Stimulated activated naive CD4-positive, alpha-beta T cell (primary cell): ENCODE measurements at places on chromosomes 7 and 10.

- DNase-seq = no peak
Observed at GRCh38 chr10:73894245-73894971, 16.5 kb upstream of the PLAU start.

DNA sequence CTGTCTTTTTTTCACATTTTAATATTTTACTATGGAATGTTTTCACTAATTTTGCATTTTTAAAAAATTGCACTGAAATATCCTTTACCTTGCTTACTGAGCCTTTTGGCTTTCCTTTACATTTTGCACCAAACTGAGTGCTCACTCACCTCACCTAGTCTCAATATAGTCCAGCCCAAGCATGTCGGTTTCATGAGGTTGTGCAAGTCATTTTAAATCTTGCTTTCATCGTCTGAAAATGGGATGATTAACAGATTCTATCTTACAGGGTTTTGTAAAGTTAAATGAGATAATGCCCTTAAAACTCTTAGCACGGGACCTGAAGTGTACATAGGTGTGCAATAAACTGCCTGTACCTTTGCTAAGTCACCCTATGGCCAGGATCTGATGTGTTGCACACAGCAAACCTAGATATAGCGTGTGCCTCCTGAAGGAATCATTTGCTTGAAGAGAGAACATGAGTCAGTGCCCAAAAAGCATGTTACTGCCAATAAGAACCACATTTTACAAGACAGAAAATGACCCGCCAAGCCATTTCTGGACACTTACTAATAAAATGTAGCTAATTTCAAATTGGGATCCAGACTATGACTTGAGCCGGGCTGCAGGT lies 199.8 kb downstream of the JCAD start:
- no peak for DNase-seq

- DNase-seq = no peak
Observed at GRCh38 chr10:71974489-71975021, 10.4 kb downstream of the CHST3 start.

DNA sequence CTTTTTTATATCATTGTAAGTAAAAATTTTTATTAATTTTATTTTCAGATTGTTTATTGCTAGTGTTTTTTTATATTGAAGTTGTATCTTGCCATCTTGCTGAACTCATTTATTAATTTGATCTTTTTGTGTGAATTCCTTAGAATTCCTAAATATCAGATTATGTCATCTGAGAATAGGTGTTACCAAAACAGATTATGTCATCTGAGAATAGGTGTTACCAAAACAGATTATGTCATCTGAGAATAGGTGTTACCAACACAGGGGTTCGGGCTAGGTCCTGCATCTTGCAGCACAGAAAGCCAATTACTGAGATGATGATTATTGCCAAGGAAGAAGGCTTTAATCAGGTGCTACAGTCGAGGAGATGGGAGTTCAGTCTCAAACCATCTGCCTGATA lies 383.4 kb downstream of the CNTNAP2 start:
- DNase-seq = no peak

DNA sequence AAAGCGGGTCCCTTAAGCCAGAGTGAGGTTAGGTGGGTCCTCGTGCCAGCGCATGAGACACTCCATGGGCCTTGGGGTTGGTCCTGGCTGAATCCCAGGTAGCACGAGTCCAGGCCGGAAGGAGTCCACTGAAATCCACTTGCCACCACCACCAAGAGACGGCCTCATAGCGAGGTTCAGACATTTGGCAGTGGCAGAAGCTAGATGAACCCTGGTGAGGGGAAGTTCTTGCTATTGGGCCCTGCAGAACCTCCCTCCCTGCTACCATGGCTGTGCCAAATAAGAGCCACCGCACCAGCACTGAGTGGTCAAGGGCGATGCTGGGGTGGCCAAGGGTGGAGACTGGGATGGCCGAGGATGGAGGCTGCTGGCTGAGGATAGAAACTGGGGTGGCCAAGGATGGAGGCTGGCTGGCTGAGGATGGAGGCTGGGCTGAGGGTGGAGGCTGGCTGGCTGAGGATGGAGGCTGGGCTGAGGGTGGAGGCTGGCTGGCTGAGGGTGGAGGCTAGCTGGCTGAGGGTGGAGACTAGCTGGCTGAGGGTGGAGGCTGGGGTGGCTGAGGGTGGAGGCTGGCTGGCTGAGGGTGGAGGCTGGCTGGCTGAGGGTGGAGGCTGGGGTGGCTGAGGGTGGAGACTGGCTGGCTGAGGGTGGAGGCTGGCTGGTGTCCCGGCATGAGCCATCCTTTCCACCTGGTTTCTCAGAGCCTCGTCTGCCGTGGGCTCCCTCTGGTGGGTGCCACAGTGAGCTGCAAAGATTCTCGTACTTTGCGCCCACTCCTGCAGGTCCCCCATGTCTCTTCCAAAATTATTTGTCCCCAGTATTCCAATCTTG lies 88.2 kb downstream of the ELFN1 start:
- no peak for DNase-seq

- no peak for DNase-seq
Observed at GRCh38 chr7:121282129-121282528, 46.7 kb upstream of the WNT16 start.

- DNase-seq = no peak
Observed at GRCh38 chr10:88896372-88896993, 16.4 kb downstream of the STAMBPL1 start.

DNA sequence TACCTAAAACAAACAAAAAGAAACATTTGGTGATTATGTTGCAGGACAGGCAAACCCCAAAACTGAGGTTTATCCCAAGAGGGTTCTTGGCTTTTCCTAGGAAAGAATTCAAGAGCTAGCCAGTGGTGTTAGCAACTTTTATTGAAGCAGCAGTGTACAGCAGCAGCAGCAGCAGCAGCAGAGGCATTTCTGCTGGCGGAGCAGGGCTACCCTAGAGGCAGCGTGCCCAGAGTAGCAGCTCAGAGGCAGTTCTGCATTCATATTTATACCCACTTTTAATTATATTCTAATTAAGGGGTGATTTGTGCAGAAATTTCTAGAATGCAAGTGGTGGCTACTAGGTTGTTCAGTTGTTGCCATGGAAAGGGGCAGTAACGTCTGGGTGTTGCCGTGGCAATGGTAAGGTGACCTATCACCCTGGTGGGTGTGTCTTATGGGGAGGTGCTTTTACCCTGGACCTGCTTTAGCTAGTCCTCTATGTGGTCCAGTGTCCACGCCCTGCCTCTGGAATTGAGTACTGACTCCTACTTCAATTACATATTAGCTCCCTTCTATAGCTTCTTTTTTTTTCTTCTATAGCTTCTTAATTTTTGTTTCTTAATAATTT lies 53.9 kb downstream of the VCL start:
- no peak for DNase-seq

DNA sequence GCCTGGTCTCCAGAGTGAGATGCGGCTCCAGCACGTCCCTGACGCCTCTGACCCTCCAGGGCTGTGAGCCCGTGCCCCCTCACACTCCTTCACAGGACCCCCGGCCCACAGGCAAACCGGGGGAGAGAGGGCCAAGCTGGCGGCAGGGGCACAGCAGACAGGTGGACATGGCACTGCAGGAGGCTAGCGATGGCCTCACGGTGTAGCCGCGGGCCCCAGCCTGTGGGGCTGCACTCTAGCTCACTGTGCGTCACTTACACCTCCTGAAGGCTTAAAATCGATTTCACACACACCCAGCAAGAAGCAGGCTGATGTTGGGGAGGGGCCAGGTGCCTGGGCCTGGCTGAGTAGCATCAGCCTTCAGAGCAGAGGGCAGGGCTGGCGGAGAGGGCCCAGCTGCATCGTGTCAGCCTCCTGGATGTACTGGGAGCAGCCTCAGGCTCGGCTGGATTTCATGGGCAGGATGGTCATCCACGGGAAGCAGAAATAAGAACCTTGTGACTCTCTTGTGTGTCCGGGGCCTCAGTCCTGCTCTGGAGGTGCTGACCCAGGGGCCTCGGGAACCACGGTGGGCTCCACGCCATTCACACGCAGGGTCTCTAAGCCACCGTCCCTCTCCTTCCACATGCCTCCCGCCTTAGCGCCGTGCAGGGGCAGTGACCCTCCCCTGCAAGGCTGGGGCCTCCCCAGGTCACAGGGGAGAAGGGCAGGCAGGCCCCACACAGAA lies 19.4 kb upstream of the KNDC1 start:
- DNase-seq = no peak

DNA sequence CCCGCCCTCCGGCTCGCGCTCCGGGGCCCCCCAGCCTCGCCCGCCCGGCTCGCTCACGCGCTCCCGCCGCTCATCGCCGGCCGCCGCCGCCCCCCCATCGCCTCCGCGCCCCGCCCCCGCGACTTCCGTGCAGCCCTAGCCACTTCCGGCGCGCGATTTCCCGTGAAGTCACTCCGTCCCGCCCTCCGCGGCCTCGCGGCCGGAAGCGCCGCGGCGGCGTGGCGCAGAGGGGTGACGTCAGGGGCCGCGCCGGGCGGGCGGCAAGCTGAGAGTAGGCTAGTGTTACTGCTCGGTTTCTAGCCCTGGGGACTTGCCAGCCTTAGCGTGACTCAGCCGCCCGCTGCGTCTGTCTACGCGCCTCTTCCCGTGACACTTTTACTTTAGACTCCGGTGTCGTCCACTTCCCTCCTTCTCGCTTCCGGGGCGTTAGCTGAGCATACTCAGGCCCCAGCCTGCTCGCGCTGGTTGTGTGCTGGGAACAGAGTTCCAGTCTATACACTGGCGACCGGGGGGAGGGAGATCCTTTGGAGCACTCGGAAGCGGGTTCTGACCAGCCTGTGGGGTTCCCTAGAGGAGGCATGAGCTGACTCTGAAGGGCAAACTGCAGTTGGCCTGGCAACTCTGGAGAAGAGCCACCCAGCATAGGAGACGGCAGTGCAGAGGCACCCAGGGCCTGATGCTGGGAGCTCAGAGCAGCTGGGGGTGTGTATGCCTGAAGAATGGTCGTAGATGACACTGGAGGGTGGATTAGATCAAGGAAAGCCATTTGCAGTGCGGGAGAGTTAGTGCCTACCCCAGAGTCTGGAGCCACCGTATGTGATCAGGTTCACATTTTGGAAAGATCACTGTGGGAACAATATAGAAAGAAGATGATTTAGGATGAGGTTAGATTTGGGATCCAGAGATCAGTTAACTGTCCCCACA lies at the start of gene PURB:
Gene PURB, minus strand, starts transcription at position 137 of the 924 bp plus-strand sequence. CDS start 182 bp downstream, outside the sequence.
- DNase-seq = peak; percentile 95

- DNase-seq = no peak
Observed at GRCh38 chr10:102605712-102606111, 38.6 kb upstream of the TRIM8 start.

DNA sequence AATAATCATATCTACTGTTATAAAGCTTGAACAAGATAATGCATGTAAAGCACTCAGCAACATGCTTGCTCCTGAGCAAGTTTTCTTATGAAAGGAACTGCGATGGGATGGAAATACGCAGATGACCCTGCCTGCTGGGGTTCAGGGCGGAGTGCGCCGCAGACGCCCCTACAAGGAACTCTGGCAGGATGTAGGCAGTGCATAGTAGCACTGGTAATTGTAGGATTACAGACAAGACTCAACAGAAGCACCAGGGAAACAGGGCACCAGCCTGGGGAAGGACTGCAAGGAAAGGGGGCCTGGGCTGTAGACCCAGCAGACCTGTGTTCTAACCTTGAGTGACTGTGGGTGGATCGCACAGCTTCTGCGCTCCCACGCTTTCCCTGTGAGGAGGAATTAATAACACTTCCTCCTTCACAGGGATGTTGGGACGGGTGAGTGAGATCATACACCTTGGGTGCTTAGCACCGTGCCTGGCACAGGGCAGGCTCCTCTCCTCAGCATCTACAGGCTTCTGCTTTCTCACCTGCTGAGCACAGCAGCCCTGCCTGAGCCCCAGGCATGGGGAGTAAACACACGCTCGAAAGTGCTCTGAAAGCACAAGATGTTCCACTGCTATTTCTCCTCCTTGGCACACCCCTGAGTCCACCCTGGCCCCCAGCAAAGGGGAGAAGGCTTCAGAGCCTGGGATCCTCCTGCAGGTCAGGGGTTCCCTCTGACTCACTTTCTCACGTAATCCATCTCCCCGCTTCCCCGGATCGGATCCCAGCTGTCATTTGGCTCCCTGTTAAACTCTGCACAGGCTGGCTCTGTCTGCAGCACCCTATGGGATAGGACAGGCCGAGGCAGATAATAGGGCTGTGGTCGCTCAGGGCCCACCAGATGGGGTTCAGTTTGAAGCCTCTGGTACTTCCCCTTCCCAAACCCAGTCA lies 19.2 kb downstream of the ITPRIP start:
- no peak for DNase-seq

- DNase-seq = no peak
Observed at GRCh38 chr10:113047151-113047550, 97.1 kb downstream of the TCF7L2 start.

DNA sequence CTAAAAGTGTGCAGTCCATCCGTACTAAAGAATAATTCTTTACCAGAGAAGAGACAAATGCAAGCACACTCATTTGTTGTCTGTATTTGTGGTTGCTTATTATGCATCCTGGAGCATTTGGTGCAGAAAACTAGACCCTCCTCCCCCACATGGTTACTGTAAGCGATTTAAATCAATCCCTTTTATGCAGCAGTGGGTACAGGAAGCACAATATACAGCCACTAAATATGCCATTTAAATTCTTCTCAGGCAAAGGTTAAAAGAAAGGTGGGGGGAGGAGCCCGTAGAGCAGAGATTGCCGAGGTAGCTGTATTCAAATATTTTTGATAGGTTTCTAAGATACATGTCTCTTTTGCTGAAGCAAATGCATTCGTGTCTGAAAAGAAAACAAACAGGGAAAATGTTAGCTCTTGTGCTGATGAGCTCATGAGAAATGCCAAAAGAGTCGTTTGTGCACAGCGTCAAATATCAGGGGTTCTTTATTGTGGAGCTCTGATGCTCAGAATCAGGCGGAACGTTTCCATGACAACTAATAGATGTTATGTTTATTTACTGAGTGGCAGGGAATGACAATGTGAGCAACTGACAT lies 131.3 kb upstream of the NPVF start:
- DNase-seq = no peak

DNA sequence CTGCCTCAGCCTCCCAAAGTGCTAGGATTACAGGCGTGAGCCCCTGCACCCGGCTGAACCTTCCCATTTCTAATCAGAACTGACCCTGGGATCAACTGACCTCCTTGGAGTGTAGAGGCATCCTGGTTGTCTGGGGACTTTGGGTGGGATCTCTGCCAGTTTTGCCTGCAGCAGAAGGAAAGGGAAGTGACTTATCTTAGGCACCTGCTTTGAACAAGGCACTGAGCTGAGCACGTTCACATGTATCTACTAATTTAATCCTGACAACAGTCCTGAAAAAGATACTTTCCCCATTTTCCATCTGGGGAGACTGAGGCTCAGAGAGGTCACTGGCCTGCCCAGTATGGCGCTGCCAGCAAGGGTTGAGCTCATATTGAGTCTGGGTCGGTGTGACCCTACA lies 153.4 kb downstream of the CUX1 start:
- no peak for DNase-seq

- DNase-seq = no peak
Observed at GRCh38 chr7:114109304-114109703, 190.5 kb upstream of the PPP1R3A start.
